Pulmonary artery endothelial cell (primary cell): ENCODE measurements at places on chromosomes 6 and 20. TPM values are rescaled to one million over a fixed set of nuclear protein-coding genes. Genes with fewer than 3 reads are reported as not detected.

ME1 gene
- total RNA-seq = 12.7 and 16.1 TPM in 2 replicates

DNA sequence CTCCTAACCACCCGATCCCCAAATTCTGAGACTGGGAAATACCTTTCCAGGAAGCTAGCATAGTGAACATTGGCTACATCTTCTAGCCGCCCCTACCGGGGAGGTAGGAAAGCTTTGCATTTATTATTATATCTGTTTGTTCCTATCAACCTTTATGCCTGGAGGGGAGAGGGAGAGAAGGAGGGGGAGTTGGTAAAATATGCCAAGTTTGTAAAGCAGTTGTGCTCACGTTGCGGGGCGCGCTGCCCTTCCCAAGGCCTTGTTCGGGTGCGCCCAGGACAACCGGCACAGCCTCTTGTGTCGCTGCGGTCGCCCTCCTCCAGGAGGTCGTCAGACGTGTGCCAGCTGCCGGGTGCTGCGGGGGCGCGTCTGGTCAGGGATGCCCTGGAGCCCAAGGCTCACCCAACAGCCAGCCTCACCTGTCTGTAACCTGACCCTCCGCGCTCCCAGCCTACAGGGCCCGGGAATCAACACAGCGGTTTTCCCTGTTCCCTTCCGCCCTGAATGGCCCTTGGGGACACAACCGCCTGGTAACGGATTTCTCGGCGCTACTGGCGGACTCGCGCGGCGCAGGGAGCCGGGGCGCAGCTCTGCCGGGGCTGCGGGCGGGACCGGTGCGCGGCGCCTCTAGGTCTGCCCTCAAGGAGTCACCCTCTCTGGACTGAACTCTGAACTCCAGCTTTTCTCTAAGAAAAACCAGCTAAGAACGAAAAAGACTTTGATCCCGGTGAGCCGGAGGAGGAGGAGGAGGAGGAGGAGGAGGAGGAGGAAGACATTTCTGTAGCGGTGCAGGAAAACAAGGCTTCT lies 1.1 kb upstream of the OVOL2 start:
- no peak for DNase-seq

- no peak for DNase-seq
Observed at GRCh38 chr6:157236040-157236725, 87.1 kb downstream of the TMEM242 start.

GRCh38 chr20:44622501-44623270 lies 28.8 kb downstream of the ADA start:
- DNase-seq = no peak

TMEM217 gene
- 8.8 and 15.5 TPM in 2 replicates for total RNA-seq

ANGPT4 gene
- not detected in 2 replicates for total RNA-seq

DNA sequence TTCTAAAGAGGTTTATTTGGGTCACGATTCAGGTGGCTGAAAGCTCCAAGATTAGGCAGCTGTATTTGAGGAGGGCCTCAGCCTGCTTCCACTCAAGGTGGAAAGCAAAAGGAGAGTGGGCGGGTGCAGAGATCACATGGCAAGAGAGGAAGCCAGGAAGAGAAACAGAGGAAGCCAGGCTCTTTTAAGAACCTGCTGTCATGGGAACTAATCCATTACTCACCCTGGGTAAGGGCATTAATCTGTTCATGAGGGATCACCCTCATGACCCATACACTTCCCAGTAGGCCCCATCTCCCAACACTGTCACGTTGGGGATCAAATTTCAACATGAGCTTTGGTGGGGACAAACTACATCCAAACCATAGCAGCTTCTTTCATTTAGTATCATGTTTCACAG lies 53.9 kb downstream of the DHX35 start:
- no peak for DNase-seq

DNA sequence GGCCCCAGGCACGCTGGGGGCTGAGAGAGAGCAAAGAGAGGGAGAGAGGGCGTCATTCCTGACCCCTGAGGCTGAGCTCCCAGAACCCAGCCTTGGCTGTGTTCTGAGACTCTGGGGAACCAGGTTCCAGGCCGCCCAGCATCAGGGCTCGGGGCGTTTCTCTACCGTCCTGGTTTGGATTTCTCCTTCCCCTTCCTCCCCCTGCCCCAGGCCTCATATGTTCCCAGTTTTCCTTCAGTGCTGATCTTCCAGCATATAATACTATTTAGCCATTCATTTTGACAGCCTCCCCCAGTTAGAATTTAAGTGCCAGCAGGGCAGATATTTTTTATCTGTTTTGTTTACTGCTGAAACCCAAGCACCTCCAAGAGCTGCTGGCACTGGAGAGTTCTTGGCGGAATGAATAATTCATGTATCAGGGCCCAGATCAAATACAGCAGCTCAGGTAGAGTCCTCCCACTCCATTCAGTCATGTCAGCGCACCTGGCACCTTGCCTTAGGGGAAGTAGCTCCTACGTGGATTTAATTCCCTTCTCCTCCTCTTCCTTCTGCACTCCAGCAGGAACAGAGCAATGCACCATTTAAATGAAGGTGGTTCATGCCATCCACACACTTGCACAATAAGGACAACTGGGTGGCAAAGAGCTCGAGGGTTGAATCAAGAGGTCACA lies 23.4 kb upstream of the FRMD1 start:
- no peak for DNase-seq

OR2J3 gene
- total RNA-seq = not detected in 2 replicates

GRCh38 chr6:7832904-7833750 lies 77.5 kb downstream of the TXNDC5 start:
- DNase-seq = no peak

DNA sequence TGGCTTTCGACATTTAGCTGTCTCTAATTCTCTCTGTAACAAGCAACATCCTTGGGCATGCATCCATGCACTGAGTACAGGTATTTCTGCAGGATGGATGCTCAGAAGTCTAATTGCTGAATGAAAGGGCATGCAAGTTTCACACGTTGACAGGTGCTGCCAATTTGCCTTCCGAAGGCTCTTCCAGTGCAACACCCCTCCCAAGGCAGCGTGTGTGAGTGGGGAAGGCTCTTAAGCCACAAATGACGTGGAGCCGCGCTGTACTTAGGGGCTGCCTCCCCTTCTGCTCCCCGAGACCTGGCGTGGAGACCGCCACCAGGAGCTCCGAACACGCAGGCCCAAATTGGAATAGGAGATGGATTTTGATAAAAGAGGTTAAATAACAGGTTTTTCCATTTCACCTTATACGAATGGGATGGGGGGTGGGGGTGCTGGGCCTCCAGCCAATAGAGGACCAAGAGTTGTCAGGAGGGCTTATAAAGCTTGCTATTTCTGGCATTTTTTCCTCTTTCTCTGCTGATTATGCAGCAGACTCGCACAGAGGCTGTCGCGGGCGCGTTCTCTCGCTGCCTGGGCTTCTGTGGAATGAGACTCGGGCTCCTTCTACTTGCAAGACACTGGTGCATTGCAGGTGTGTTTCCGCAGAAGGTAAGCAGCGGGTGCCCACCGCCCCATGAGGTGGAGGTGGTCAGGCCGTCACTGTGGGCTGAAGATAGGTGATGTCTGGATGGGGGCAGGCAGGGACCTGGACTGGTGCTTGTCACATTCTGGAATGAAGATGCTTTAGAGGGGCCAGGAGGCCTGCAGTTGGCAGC lies 30.9 kb downstream of the TOX2 start:
- no peak for DNase-seq

DNA sequence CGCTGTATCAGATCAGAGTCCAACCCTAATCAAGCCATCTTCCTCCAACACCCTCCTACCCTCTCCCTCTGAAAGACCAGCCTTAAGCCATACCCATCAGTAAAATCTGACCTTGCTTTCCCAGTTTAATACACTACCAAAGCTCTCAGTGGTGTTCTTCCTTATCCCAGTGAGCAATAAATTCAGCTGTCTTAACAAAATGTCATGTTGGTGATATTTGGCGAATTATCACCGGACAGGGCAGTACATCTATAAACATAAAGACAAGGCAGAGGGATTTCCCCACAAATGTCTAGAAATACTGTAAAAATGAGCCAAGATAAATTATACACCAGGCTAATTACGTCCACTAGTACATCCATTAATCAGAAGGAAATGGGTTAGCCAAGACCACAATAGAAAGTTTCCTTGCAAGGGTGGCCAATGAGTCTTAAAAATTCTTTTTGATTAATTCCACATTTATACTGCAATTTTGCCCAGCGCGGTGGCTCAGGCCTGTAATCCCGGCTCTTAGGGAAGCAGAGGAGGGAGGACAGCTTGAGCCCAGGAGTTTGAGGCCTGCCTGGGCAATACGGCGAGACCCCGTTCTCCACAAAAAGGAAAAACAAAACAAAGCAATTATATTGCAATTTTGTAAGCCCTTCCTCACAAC lies 905 bp downstream of the RARS2 start:
- DNase-seq = no peak

HTR1B gene
- total RNA-seq = 49.1 and 64.4 TPM in 2 replicates

DNA sequence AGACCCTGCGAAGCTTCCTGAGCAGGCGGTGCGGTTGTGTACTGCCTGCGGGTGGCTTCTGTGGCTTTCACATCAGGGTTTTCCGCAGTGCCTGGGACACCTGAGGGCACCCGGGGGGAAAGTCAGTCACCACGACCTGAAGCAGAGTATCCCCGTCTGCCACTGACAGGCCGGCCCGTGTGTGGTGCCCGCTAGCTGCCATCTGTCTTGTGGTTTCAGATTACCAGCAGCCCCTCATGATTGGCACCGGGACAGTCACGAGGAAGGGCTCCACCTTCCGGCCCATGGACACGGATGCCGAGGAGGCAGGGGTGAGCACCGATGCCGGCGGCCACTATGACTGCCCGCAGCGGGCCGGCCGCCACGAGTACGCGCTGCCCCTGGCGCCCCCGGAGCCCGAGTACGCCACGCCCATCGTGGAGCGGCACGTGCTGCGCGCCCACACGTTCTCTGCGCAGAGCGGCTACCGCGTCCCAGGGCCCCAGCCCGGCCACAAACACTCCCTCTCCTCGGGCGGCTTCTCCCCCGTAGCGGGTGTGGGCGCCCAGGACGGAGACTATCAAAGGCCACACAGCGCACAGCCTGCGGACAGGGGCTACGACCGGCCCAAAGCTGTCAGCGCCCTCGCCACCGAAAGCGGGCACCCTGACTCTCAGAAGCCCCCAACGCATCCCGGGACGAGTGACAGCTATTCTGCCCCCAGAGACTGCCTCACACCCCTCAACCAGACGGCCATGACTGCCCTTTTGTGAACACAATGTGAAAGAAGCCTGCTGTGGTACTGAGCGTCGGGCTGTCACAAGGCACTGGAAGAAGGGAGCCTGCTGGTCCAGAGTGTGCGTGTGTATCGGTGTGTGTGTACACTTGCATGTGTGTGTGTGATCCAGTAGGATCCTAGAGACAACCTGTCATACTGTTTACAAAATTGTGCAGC lies 54.4 kb downstream of the GOPC start:
- peak; percentile 22 for DNase-seq

SNTA1 gene
- total RNA-seq = 5.1 and 9.5 TPM in 2 replicates

DNA sequence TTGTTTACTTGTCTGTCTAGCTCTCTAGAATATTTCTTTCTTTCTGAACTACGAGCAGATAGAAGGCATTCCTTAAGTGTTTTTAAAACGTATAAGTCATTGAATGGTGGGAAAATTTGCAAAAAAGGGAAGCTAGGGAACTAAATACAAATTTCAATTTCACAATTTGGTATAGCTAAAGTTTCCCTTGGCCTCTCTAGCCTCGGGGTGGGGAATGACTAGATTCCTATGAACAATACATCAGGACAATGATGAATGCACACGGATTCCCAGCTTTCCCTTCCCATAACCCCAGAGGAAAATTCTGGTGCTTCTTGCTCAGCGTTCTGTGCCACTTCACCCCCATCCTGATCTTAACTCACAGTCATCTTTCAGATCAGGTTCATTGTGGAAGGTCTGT lies 113.3 kb upstream of the ASF1A start:
- no peak for DNase-seq

CRYBG1 gene
- 19.8 and 26.8 TPM in 2 replicates for total RNA-seq

- no peak for DNase-seq
Observed at GRCh38 chr6:74213995-74214394, 518.0 kb downstream of the CD109 start.

ZSCAN12 gene
- 3.6 and 6.8 TPM in 2 replicates for total RNA-seq

GRCh38 chr20:53574819-53575218 lies 18.8 kb downstream of the ZNF217 start:
- DNase-seq = no peak

DNA sequence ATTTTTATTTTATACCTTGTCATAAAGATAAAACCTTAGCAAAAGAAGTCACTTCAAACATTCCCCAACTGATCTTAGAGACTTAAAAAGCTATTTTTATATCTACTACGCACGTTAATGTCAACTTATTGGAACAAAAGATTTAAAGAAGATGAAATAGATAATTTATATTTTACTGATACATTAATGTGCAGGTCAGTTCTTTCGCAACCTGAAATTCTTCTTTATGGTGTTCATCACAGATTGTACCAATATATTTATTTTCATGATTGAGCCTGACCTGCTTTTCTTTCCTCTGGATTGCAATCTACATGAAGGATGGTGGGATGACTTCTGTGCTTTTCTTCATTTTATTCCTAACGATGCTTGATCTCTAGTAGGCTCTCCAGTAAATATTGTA lies 596.3 kb downstream of the PHF3 start:
- no peak for DNase-seq

ZDHHC14 gene
- total RNA-seq = 9.4 and 16.3 TPM in 2 replicates

GRCh38 chr20:4942331-4942730 lies 59.0 kb downstream of the SLC23A2 start:
- no peak for DNase-seq

DNA sequence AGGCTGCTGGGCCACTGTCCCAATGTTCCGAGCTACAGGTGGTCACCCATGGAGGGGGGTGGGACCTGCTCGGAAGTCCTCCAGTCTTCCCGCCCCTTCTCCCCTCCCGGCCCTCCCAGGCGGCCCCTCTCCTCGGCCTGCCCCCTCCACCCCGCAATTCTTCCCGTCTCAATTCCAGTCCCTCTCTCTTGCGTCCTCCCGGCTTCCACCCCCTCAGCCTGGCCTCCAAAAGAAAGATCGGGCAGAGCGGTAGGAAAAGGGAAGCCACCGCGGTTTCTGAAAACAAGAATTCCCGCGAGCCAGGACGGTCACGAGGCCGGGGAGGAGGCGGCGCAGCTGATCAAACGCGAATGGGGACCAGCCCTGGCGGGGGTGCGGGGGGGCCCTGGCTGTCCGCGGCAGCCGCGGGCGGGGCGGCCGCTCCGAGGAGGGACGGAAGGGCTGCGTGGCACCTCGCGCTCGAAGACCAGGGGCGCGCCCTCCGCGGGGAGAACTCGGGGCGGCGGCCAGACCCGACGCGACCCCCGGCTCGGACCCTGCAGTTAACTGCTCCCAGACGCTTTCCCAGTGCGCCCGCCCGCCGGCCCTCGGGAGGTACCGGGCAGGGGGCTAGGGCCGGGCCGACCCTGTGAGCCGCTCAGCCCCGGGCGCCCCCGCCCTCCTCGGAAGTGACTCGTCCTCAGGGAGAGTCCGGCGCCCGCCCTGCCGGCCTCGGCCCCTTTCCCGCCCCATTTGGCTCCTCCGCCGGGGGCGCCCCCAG lies 1.0 kb downstream of the PXDC1 start:
- no peak for DNase-seq

GRCh38 chr20:40880729-40881109 lies 147.9 kb upstream of the TOP1 start:
- no peak for DNase-seq
